ENCODE measurements at places on chromosomes 1 and 21. TPM values are rescaled to one million over a fixed set of nuclear protein-coding genes. Genes with fewer than 3 reads are reported as not detected.
A peak's percentile ranks its signal among the peaks of the same experiment; 100 is the strongest.

The HDGF gene
- 191 TPM for total RNA-seq

The C8A gene
- total RNA-seq: not detected

The MCOLN2 gene
- total RNA-seq: 7.1 TPM

The GNG12 gene
- 49.8 TPM for total RNA-seq

The CFHR5 gene
- total RNA-seq: not detected

The TRNP1 gene
- 29.3 TPM for total RNA-seq

The B4GALT2 gene
- 28.3 TPM for total RNA-seq

The OR2G6 gene
- total RNA-seq: not detected

The GNG4 gene
- not detected for total RNA-seq

The C1orf74 gene
- total RNA-seq: 3.1 TPM

The SLC44A3 gene
- 24.2 TPM for total RNA-seq

The CFAP45 gene
- 8.9 TPM for total RNA-seq

The ACTN2 gene
- total RNA-seq: 1.8 TPM

The ALX3 gene
- not detected for total RNA-seq

The HPDL gene
- 0.37 TPM for total RNA-seq

The LAX1 gene
- total RNA-seq: 1.8 TPM

The ZMYND12 gene
- 2.5 TPM for total RNA-seq

GRCh38 chr1:165287329-165287728 lies 69.2 kb downstream of the LMX1A start:
- no peak for DNase-seq

DNA sequence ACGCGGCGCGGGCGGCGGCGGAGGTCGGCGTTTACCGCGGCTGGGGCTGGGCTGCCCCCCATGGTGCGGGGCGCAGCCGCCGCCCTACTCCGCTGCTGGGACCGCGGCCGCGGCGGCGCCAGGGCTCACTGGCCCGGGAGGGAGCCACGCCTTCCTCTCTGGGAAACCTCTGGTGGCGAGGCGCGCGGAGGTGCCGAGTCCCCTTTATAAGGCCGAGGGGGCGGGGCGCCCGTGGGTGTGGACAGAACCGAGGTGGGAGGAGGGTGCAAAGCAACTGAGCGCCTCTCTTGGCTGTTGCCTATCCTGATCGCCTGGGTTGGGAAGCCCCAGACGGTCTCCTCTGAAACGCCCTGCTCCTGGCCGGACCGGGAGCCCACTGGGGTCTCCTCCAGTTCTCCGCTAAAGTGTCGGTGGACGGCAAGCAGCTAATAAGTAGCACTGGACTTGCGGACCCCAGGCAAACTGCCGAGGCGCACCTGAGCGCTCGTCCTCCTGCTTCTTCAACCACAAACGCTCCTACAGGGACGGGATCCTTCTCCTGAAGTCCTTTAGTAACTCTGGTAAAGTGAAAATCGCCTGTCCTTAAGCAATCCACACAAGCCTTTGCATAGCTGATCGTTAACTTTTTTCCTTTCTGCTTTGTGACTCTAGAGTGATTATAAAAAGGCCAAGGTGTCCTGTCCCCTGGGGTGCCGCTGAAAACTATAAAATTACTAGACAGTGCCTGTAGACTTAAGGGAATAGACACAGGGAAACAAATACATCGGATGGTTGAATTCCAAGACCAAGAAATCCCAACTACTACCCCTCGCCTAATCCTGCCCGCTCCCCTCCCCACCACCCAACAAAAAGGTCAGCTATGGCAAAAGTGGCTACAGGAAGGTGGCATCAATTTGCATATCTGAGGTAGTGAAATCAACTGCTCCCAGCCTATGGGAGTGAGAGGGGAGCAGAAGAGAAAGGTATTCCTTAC lies at the start of gene PTGER3:
Gene PTGER3, minus strand, starts transcription at position 182 of the 973 bp plus-strand sequence. CDS start 239 bp downstream, outside the sequence.
- DNase-seq: peak; percentile 94

GRCh38 chr1:236030534-236030933 lies 34.4 kb downstream of the NID1 start:
- no peak for DNase-seq

- DNase-seq: no peak
These were observed 25.0 kb downstream of the CD55 start for GRCh38 chr1:207346513-207346912.

DNA sequence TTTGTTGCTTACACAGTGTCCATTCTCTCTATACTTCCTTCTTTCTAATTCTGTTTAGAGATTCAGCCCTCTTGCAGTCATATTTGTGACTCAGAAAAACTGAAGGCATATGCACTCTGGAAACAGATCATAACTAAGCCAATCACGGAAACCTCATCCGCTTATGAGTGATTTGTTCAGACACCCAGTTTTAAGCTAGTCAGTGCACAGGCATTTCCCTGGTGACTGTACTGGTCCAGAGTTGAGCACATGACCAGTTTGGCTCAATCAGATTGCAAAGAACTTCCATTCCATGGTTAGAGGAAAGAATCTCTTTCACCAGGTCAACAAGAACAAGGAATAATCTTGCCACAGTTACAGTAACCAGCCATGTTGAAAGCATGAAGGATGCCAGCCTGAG lies 69.2 kb upstream of the SGIP1 start:
- no peak for DNase-seq

GRCh38 chr1:201385299-201385891 lies 7.9 kb upstream of the TNNT2 start:
- no peak for DNase-seq

DNA sequence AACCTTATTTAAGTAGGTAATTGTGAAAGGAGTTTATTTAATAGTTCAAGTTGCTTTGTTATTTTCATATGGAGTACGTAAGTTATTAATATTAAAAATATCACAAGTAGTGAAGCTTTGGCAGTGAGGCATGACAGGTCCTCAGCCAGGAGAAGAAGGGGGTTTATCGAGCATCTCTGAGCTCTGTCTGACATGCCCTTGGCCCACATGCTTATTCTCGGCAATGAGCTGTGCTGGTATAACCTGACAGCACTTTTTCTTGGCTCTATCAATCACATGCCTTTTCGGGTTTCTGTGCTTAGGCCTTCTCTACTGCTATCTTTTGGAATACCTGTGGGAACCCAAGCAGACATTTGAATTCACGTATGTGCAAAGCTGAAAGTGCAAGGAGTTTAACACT lies 84.8 kb downstream of the OLFM3 start:
- DNase-seq: no peak

GRCh38 chr1:185559684-185560331 lies 174.4 kb upstream of the HMCN1 start:
- peak; percentile 79 for DNase-seq

DNA sequence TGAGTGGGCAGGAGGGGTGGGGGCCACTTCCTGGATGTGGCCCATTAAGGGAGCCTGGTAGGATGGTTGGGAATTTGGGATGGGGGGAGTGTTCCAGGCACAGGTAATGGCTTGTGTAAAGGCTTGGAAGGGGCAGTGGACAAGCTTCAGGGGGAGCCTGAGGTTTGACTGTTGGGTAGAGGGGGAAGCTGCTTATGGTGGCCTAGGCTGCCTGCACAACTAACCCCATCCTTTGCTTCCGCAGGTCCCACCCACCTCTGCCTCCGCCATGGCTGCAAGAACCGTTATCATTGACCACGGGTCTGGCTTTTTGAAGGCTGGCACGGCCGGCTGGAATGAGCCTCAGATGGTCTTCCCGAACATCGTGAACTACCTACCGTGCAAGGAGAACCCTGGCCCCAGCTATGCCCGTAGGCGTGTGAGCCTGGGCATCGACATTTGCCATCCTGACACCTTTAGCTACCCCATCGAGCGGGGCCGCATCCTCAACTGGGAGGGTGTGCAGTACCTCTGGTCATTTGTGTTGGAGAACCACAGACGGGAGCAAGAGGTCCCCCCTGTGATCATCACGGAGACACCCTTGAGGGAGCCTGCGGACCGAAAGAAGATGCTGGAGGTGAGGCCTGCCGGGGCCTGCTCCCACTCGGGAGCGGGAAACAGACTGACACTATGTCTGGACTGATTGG lies 67.8 kb downstream of the ACTL8 start:
- DNase-seq: no peak

- no peak for DNase-seq
These were observed 48.9 kb upstream of the TADA1 start for GRCh38 chr1:166924823-166925541.

DNA sequence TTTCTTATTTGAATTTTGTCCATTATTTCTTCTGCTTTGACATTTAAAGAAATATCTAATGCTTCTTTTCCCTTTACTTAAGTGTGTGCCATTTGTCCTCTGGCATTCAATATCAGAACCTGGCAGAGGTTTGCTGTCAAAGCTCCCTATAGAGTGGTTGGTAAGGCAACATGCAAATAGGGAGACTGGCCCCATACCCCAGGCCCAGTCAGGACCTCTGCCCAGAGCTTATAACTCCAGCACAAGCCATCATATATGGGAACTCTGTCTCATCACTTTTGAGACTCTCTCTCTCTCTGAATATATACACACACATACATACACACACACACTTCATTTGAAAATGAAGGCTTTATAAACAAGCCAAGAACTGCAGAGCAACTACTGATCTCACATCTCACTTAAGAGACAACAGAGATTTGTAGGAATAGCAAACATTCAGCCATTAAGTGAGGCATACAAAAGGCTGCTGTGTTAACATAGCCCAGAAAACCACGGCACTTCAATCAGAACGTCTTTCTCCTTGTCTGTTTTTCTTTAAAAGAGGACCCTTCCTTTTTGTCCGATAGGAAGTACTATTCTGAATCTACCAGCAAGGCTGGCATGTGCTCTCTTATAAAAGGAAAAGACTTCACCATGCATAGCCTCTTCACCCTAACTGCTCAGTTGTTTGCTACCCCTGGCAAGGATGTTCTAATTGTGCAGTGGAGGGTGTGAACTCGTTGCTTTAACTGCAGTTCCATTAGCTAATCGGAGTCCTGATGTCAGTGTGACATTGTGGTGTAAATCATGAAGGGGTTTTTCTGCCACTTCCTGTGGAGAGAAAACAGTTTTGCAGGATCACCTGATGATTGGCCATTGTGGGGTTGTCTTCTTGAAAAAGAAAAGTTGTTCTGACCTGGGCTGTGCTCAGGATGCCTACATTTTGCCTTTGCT lies 101.7 kb downstream of the NR5A2 start:
- DNase-seq: no peak

GRCh38 chr1:99247199-99247598 lies 17.1 kb upstream of the PLPPR4 start:
- no peak for DNase-seq

GRCh38 chr21:37628362-37628761 lies 261.8 kb downstream of the DYRK1A start:
- no peak for DNase-seq

GRCh38 chr1:161987303-161987702 lies 36.4 kb downstream of the OLFML2B start:
- DNase-seq: no peak

DNA sequence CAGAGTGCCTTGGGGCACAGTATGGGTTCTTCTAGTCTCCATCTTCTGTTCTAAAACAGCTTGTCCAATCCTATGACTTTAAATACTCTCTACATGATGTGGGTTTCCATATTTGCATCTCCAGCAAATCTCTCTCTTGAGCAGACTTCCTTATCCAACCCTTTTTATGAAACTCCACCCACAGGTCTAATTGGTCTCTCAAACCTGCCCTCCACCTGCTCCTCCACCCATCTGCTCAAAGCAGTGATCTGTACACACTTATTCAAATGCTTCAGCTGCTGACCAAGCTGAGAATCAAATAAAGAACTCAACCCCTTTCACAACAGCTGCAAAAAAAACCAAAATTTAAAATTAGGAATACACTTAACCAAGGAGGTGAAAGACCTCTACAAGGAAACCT lies 11.5 kb downstream of the MCOLN2 start:
- DNase-seq: no peak

DNA sequence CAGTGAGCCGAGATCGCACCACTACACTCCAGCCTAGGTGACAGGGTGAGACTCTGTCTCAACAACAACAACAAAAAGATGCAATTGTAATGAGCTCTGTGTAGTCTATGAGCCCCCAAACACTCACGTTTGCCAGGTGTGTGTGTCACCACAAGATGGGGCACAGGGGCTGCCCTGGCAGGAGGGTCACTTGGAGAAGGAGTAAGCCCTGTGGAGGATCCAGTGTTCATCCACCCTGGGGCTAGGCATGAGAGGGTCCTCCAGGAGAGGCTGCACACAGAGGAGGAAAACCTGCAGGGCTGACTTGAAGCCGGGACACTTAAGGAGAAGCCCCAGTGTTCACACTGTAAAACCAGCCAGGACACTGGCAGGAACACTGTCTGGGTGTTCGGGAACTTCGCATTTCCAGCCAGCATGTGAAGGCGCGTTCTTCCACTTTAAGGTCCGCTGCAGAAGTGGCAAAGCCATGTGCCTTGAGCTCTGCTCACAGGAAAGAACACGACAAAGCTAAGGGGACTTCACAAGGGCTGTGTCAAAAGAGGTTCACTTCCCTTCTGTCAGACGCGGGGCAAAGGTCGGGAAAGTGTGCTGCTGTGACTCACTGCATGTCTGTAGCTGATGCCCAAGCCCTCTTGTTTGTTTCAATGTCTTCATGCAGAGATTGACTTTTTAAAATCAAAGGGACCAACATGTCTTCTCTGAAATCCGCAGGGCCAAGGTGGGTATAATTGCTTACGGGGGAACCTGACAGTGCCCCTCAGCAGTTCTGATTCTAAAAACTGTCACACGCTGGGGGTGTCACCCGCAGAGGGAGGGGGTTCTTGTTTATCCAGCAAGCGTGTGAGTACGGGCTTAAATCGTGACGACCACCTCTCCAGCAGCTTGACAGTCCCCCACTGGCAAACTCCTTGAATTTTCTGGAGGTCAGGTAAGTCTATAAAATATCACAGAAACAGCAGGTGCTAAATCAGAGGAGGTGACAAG lies 102.8 kb downstream of the RIPK4 start:
- DNase-seq: peak; percentile 59

DNA sequence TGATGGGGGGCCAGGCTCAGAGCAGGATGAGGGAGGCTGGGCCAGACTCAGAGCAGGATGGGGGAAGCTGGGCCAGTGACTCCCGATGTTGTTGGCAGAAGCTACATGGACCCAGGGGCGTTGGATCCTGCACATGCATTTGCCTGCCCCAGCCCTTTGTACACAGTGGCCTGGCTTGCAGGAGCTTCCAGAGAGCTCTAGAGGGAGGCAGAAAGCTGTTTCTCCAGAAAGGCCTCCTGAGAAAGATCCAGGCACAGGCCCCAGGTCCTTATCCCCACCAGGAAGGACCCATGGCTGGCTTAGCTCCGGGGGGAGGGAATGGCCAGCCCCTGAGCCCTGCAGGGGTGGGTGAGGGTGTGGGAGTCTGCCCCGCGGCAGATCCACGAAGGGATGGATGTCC lies 106.6 kb upstream of the ACTRT2 start:
- no peak for DNase-seq

All from upper lobe of left lung (tissue), 6 donors.